Cardiac fibroblast (primary cell): ENCODE measurements at places on chromosomes 6 and 20.

DNA sequence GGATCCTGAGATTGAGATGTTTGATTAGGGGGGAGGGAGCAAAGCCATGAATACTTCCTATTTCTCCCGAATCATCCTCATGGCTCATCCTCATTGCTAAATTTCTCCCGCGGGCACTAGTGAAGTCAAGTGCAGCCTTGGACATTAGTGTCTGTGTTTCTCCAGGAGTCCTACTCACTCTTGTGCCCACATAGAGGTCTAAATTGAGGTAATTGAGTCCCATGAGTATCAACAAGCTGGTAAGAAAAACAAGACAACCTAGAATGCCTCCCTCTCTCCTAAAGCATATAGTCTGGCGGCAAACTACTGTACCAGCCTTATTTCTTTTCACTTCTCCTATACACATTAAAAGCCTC is 420 bp downstream of the CENPQ start:
- no peak for DNase-seq

- DNase-seq: no peak
Observed at GRCh38 chr6:43511824-43512415, 1.8 kb upstream of the LRRC73 start.

DNA sequence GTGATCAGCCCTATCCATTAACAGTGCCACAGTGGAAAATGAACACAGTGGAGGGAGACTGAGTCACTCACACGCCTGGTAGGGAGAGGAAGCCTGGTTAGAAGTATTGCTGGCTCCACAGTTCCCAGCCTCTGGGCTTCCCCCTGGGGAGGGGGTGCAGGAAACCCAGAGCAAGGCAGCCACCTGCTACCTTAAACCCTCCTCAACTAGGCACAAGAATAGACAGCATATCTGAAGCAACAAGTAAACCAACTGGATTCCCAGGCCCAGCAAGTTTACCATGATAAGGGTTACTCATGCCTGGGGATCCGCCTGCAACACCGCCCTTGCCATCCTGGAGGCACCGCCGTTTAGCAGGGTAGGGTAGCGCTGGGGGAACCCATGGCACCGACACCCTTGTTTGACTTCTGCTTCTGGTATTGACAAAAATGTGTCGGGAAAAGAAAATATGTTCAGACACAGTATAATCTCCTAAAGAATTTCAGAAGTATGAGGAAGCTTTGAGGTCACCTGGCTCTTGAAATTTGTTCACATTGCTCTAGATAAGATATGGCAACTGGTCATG is 38.3 kb downstream of the SLC22A23 start:
- DNase-seq: no peak

DNA sequence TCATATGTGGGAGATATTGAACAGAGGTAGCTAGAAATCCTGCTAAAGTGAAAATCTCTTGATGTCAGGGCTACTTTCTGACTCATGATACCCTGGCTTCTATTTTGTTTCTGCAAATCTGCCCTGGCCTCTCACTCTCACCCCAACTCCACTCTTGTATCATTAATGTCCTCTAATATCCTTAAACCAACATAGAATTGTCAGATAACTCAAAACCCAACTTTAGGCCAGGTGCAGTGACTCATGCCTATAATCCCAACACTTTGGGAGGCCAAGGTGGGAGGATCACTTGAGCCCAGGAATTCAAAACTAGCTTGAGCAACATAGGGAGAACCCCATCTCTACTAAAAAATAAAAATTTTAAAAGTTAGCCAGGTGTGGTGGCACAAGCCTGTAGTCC is 33.8 kb upstream of the OSTM1 start:
- DNase-seq: no peak

GRCh38 chr6:55456016-55456415 is 123.0 kb downstream of the HMGCLL1 start:
- DNase-seq: no peak

DNA sequence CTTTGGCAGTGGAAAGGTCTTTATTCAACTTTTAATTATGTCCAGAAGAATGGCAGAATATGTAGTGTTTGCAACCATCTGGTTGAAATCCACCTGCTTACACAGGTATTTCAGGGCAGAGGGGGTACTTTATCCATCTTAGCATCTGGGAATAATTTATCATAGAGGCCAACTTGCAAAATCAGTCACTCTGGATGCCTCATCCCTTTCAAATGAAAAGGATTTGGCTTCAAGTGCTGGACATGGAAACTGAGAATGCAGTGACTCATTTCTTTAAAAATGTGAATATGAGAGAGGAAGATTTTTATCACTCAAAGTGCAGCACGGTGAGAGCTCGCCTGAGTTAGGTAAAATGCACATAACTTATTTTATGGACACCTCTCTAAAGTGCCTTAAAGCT is 758.3 kb downstream of the KIF16B start:
- no peak for DNase-seq

- DNase-seq: peak; percentile 47
Observed at GRCh38 chr20:45934046-45934585, 367 bp upstream of the PCIF1 start.

DNA sequence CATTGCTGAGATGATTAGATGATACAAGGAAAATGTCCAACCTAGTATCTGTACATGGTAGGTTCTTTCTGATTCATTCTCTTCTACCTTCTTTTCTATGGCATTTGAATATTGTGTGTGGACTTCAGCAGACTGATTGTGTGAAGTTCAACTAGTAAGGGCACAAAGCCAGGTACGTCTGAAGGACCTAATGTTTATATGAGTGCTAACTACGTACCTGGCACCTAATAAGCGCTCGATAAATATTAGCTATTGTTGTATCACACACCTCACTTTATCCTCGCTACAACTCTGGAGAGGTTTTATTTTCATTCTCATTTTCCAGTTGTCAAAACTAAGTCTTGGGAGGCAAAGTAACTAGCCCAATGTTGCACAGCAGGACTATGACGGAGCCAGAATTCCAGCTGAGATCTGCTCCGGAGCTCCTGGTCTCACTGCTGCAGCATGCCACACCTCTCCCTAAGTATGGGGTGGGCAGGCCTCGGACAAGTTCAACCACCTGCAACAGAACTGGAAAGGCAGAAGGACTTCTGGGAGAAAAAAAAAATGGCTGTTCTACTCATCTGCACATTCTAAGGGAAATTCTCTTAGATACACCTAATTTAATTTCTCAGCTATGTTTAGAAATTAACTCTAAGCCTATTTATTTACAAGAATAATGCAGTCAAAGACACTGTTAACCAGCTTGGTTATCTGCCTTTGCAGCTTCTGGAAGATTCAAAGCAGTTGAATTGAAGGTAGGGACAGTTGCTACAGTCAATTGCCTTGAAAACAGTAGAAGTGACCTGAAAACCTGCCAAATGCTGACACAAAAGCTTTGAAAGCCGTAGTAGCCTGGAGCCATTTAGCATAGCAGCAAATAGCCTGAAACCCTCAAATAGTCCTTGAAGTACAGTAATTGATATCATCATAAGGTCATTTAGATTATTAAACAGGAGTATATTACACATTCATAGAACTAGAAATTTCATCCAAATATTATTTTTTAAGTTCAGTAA is 165.0 kb downstream of the PDE7B start:
- no peak for DNase-seq

DNA sequence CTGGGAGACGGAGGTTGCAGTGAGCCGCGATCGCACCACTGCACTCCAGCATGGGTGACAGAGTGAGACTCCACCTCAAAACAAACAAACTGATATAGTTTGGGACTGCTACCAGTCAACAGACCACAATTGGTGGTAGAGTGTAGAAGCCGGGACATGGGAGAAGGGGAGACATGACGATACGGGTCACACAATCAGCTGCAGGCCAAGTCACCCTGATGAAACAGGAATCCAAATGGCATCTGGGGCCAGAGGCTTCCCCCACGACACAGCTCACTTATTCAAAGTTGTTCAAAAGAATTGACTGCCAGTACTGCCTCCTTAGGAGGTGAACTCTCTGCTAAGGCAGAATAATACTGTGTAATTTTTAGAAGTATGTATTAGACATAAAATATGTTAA is 27.5 kb downstream of the AMD1 start:
- DNase-seq: no peak

GRCh38 chr20:7689151-7689550 is 251.1 kb downstream of the HAO1 start:
- no peak for DNase-seq

DNA sequence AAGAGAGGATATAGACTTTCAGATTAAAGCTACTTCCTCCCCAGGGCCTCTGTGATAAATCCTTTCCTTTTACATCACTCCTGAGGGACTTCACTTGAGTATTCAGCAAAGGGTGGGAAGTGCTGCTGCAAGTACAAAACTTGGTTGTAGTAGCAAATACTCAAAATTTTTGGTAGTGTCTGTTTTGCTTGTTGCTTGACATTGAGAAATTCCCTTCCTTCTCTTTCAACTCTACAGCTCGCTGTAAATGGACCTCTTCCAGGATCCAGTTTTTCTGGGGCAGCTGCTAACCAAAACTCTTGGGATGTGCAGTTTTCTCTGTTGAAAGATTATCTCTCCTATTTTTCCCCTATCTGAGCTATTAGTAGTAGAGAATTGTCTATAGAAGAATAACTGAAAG is 472.0 kb downstream of the CD109 start:
- peak; percentile 4 for DNase-seq

DNA sequence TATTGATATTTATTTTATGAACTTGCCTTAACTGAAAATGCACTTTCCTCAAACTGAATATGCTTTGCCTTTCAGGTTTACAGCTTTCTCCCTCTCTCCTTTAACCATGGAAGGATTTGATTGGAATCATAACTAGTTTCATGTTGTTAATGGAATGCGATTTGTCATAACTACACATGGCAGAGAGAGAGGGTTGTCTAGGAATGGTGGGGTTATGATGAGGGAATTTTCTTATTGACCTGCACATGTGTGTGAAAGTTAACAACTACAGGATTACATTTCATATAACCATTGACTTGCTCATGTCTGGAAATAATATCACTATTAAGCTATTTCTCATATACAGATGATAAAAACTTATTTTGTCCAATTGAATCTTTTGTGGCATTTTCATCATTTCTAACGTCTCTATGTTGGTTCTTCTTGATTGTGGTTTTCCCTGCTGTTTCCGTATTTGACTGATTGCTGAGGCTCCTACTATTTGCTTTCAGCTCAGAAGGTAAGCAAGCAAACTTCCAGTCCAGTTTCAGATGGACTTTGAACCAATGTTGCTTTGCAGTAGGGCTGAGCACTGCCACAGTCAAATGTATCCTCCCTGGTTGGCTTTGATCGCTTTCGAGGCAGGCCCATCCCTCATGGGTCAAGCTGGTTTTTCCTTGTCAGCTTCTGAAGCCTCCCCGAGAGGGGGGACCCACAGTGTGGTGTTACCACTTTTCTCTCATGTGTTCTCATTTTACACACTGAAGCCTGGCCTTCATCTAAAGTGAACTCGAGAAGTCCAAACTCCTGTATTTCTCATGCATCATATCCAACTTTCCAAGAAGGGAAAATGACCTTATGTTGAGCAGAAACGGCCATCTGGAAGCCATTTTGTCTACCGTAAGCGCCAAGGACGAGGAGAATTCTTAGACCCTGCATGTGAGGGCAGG is 7.6 kb upstream of the CCN2 start:
- peak; percentile 36 for DNase-seq

GRCh38 chr6:5726976-5727718 is 279.6 kb downstream of the NRN1 start:
- no peak for DNase-seq

DNA sequence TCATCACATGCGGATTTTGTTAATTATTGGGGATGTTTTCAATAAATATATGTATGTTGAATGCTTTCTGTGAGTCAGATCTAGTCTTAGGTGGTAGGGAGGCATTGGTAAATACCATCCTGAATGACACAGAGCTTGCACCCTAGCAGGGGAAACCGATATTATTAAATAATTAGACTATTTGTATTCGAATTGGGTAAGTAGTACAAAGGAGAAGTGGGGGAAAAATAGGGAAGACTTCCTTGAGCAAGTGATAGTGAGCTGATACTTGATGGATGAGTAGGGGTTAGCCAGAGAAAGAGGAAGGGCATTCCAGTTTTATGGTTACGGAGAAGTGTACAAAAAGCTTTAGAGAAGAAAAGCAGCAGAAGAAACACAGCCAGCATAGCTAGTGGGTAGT is 1.5 kb downstream of the RIOK1 start:
- DNase-seq: no peak

- DNase-seq: peak; percentile 25
Observed at GRCh38 chr6:44367681-44368080, 19.8 kb upstream of the CDC5L start.

DNA sequence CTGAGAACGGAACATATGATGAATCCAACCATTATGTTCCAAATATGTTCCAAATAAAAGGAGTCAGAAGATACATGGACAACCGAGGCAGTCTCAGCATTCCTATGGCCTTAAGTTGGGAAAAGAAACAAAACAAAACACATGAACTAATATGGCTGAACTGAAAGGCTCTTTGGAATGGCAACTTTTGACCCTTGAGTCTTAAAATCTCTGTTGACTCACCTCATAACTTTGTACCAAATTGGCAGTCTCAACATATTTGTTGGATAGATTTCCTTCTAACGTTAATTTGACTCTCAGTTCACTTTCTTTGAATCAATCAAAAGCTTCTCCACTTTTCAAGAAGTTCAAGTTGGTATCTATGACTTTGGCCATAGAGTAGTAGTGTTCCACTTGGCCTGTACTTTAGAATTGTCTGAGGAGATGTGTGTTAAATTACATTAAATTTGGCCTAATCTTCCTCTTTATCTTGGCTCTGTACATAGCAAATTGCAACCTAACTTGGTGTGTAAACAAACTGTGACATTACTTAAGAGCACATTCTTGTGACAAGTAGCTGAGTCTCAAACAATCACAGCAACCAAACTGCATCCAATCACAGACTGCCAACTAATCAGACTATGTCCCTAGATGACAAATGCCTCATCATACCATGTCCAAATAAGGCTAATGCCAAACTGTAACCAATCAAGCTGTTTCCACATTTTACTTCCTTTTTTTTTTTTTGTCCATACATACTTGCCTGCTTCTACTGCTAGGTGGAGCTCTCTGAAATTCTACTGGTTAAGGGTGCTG is 208.8 kb downstream of the BMP2 start:
- peak; percentile 75 for DNase-seq

- DNase-seq: peak; percentile 83
Observed at GRCh38 chr6:129748901-129749748, 39.1 kb upstream of the ARHGAP18 start.

DNA sequence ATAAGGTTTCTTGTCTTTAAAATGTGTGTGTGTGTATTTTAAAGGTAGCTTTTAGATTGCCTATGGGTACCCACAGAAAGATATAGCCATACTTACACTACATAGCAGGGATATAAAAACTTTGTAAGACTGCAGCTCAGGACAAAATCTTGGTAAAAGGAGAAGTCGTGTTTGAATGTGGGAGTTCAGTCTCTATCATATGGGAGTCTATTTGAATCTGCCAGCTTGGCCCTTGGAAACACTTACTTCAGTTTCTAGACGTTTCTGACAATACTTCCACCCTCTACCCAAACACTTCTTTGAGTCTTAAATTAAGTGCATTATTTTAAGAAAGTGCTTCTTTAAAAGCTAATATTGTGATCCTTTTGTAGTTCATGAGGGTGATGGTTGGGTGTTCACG is 155.7 kb downstream of the CARMIL1 start:
- no peak for DNase-seq

GRCh38 chr6:134866563-134866962 is 83.3 kb downstream of the ALDH8A1 start:
- no peak for DNase-seq
